ENCODE measurements at places on chromosomes 5 and 9.

DNA sequence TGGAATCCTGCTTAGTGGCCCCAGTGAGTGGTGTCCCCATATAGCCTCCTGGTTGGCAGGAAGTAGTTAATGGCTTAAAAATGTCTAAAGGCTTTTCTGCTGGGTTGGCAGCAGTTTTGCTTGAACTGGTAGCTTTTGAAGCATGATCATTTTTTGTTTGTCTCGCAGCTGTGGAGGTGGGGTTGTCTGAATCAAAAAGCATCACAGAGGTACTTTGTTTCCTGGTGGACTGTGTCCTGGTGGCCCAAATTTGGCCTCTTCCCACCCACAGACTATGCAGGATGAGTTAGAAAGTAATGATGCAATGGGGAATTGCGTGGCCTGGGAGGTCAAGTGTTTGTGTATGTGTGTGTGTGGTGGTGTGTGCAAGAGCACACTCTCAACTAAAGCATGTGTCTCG is 322.7 kb downstream of the ARHGEF28 start:
- no peak for DNase-seq

GRCh38 chr9:130870491-130871381 is 25.9 kb downstream of the QRFP start:
- no peak for DNase-seq

DNA sequence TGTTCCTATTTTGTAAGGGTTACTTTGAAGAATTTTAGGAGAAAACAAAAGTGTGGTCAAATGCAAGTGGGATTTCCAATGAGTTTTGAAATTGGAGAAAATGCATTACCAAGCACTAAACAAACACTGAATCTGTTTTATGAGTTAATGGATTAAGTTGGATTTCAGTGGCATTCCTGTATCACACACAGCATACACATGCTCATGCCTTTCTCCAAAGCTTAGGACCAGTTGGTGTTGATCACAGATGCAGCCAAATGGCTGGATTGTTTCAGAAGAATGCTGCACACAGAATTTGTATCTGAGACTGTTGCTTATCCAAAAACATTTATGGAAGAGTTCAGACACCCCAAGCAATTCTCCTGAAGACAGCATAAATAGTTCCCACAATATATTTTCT is 611.1 kb downstream of the ACTL7B start:
- no peak for DNase-seq

- no peak for DNase-seq
Measured at GRCh38 chr5:98847054-98847453, 73.6 kb downstream of the RGMB start.

DNA sequence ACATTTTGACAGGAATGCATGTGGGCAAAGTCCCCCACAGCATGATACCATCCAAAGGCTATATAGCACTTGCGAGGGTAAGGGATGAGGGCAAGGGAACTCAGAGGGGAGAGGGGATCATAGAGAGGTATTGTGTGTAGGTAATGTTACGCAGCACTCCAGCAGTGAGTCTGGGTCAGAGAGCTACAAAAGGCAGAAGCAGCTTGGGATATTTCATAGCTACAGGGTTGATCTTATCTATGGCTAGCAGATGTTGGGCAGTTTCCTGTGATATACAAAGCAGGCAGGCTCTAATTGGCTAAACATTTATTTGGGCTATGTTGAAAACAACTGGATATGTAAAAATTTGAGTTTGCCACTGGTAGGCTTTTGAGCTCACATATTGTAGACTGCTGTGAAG is 17.8 kb upstream of the SLCO4C1 start:
- no peak for DNase-seq

GRCh38 chr5:92455011-92455410 is 1071.9 kb upstream of the ARRDC3 start:
- DNase-seq, result no peak

- DNase-seq, result peak; percentile 9
Measured at GRCh38 chr5:139164020-139164419, 34.1 kb downstream of the SIL1 start.

DNA sequence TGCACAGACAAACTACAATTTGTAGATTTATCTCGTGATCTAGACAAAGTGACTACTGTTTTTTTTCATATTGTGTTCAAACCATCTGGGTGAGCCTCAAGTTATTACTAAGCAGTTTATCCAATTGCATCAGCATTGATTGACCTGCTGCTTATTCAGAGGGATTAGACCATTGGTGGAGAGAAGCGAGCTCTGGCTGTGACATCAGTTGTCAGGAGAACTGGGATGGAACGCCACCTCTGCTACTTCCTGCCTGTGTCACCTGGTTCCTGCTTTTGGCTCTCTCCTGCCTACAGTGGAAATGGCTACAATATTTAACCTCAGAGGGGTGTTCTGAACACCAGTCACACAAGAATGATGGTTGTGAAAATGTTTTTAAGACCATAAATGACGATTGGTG is 12.1 kb downstream of the NR4A3 start:
- no peak for DNase-seq

DNA sequence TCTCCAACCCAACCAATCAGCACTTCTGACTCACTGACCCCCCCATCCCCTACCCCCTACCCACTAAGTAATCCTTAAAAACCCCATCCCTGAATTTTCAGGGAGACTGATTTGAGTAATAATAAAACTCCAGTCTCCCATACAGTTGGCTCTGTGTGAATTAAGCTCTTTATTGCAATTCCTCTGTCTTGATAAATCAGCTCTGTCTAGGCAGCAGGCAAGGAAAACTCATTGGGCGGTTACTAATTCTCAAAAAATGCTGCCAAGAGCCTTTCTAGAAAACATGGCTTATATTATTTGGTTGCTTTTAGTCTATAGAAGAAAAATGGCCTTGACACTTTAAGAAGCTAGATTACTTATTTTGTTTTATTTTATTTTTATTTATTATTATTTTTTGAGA is 131.7 kb downstream of the SUSD1 start:
- DNase-seq, result no peak

- DNase-seq, result no peak
Measured at GRCh38 chr9:84756171-84756570, 86.6 kb downstream of the NTRK2 start.

DNA sequence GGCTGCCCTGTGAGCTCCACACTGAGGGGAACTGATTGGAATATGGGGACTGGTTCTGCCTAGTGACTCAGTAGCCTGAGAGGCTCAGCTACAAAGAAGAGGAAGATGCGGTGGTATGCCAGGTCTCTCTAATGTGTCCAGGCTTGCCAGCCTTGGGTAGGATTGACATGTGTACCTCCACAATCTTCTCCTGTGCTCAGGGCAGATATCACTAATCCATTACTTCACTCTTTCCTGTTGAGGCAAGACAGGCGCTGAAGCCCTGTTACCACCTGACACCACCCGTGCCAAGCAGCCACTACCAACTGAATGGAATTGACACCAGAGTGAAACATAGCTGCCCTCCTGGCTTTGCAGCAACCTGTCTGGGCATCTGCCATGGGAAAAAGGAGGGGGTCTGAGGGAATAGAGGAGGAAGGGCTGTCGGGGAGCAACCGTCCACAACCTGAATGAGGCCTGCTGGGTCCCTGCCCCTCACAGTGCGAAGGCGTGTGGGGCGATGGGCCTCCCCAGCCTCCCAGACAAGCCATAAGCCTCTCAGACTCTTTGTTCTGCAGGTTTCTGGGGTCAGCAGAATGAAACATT is 114.7 kb upstream of the CXCL14 start:
- DNase-seq, result no peak

DNA sequence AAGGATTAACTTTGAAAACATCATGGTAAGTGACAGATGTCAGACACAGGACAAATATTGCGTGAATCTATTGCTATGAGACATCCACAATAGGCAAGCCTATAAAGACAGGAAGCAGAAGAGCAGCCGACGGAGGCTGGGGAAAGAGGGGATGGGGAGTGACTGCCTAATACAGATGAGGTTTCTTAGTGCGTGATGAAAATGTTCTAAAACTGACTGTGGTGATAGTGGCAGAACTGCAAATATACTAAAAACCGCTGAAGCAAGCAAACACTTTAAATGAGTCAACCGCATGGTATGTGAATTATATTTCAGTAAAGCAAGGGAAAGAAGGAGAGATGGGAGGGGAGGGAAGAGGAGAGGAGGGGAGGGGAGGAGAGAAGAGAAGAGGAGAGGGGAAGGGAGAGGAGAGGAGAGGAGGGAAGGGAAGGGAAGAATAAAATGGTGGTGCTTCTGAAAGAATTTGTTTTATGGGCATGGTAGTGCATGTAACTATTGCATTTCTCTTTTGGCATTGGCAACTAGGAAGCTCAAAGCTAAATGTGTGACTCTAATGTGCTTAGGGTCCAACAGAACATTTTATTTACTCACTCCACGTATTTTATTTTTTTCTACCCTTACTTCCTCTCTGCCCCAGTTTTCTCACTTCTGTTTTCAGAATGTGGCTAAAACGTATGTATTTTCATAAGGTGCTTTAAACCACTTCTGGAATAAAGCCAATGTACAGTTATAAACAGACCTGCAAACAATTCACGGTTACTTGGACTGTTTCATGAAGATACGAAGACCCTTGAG is 21.3 kb downstream of the AKNA start:
- peak; percentile 76 for DNase-seq

DNA sequence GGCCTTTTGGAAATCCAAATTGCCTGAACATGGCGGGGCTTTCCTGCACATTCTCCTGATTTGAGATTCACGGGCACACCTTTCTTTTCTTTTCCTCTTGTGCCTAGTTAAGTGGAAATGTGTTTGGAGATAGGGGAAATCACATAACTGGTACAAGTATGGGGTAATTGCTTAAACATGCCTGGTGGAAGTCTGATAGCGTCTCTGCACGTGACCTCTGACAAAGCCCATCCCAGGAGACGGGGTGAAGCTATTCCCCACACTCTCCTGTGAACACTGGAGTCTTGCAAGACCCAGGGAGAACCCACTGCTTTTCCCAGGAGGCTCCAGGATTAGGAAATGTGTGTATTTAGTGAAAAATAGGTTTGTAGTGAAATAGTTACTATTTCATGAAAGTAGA is 2.9 kb upstream of the REEP2 start:
- no peak for DNase-seq

DNA sequence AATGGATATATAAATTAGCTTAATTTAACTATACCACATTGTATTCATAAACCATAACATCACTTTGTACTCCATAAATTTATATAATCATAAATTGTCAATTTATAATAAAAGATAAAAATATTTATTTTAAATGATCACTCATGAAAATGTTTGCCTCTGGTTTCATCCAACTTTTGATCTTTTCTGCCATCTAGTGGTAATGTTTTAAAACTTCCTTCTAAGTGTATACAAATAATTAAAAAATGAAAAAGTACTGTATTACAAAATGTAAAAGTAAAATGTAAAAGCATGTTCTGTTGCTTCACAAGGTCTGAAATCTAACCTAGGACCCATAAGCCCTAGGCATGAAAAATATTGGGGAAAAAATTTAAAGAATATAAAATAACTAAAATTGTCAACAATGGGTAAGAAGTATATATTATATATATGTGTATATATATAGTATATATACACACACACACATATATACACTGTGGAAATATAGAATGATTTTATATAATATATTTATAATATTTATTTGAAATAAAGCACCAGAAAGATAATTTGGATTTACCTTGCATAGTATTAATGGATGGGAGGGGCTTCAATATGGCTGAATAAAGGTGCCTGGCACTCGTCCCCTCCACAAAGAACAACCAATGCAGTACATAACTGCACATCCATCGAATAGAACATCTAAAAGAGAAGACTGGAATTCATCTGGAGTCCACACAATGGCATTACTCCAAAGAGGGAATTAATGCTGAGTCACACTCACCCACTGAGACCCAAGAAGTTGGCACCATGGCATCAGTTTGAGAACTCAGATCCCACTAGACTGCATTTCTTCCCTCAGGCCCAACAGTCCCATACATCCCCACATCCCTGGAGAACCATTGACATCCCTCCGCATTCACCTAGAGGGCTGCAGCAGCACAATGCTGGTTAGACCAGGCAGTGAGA is 32.5 kb downstream of the ANXA1 start:
- peak; percentile 54 for DNase-seq

GRCh38 chr9:137302449-137303150 is 529 bp upstream of the NRARP start:
- no peak for DNase-seq

GRCh38 chr5:101687349-101687985 is 608.6 kb downstream of the SLCO4C1 start:
- DNase-seq, result no peak

DNA sequence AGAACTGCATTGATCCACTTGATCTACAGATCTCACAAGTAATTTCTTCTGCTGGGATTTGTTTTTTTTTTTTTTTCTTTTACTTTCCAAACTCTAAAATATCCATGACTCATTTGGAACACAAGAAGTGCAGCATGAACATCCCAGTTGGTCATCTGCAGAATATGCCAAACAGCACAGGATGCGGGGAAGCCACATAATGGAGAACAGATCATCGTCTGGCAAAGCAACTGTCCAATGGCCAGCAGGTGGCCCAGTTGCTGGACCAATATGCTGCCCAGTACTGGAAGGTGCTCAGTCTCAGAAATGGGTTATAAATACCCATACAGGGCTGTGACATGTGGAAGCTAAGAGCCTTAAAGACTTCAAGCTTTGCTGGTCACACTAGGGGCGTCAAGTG is 221.3 kb upstream of the TAS2R1 start:
- no peak for DNase-seq

DNA sequence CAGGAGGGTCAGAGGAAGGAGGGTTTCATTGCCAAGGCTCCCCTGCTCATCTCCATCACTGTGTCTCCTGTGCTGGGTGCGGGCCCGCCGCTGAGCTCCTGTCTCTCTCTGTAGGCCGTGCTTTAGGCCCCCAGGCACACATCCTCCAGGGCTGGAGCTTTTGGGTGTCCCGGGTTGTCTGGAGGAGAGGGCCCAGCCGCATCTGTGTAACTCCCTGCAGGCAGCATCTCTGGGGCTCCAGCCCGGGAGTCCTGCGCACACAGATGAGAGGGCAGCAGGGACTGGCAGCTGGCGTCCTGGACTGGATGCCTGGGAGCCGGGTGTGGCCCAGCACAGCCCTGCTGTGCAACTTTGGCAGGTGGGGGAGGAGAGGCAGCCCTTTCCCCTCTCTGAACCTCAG is 40.2 kb downstream of the LRSAM1 start:
- DNase-seq, result no peak

DNA sequence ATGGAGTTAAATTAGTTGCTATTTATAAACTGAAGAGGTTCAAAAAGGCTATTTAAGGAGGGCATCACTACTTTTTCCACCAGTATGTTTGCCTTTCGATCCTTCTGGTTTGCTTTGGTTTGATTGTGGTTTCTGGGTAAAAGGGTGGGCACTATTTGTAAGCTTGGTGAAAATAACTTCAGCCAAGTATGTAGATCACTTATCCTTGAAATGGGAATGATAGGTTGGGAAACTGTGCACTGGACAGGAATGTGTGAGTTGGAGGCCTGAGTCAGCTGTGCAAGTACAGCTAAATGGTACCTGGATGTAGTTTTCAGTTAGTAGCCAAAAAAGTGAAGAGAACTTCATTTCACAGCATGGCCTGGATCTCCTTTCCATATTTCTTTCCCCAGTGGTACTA is 466.2 kb downstream of the ENC1 start:
- DNase-seq, result no peak
